ENCODE measurements at places on chromosomes 3 and 15.

- no peak for DNase-seq
Observed at GRCh38 chr3:77025471-77025870, 14.4 kb upstream of the ROBO2 start.

DNA sequence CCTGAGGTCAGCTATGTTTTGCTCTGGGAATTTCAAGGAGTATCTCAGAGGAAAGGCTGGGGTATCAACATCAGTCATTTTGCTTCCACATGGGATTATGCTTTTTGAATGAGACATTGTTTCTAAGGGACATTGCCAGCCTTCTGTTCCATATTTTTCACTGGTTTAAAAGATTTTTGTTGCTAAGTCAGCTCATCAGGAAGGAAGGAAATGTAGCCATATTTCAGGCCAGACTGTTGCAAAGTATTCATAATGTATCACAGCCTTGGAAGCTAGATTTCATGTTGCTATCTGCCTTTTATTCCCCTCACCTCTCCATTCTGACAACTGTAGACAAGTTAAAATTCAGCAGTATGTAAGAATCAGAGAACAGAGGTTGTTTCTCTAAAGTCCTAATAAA is 61.0 kb upstream of the CHRM5 start:
- no peak for DNase-seq

GRCh38 chr3:177228601-177229190 is 31.4 kb upstream of the TBL1XR1 start:
- no peak for DNase-seq

GRCh38 chr15:91061997-91062396 is 38.1 kb upstream of the SV2B start:
- no peak for DNase-seq

- DNase-seq: no peak
Observed at GRCh38 chr3:173988909-173989308, 591.4 kb downstream of the NLGN1 start.

DNA sequence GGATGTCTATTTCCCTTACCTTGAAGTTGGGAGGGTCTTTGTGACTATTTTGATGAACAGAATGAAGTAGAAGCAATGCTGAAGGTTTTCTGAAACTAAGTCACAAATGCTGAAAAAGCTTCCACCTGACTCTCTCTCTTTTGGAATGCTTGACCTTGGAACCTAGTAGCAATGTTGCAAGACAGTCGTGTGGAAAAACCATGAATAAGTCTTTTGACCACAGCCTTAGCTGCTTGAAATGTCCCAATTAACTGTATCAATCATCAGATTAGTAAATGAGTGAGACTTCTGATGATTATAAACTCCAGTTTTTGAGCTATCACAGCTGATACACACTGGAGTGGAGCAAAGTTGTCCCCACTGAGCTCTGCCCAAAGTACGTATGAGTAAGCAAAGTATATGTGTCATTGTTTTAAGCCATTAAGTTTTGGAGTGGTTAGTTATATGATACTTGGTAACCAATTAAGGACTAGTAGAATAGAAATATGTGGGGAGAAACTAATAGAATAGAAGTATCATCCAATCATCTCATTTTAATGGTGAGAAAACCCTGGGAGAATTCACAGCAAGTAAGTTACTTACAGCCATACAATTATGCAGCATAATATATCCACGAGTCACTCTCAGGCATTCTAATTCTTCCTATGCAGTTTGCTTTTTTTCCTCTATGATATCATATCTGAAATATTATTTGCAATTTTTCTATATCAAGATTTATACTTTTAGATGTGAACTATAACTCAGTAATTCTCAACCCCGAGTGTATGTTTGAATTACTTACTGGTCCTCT is 1010.6 kb downstream of the ROBO2 start:
- DNase-seq: no peak

DNA sequence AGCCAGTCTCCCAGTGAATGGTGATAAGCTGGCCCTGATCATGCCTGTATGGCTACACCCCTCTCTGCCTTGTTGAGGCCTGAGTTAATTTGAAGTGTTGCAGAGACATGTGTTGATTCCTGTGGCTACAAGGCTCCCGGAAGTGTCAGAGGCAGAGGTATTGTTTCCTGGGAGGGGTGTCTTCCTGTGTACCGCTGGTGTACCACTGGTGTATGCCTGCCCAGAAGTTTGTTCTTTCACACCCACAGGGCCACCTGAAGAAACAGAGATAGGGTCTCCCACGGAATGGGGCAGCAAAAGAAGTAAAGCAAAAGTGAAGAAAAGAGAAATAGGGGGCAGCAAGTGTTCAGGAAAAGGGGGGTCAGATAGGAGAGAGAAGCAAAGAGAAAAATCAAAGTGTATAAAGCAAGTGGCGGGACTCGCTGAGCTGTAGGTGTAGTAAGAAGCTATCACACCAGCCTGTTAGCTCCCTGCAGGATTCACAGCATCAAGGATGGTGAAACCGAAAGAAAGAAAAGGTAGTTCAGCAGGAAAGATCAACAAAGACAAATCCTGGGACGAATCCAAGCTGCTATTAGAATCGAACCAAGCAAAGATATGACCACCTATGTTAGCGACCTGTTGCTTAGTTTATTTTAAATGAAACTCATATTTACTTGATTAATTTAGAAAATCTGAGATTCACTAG is 36.6 kb upstream of the CD47 start:
- DNase-seq: peak; percentile 67

DNA sequence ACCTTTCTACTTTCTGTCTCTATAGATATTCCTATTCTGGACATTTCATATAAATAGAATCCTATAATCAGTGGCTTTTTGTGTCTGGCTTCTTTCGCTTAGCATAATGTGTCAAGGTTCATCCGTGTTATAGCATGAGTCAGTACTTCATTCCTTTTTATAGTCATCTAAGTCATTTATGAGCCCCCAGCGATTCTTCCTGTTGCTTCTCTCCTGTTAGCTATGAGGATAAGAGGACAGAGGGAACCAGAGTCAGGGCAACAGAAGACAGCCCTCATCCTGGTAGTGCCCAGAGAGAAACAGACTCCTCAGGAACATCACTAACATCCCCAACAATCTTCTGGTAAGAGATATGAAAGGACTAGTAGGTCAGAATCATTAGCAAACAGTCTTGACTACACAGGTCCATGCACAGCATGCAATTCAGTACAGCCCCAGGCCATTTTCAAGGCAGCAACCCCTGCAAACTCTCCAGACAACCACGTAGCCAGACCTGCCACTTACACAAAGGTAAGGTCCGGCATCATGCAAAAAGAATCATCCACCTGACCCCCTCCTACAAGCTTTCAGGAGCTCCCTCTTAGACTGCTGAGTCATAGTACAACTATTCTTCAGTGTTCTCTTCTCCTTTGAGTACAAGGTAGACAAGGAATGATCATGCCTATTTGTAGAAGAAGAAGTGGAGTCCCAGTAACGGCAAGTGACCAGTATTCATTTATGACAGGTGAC is 91.5 kb downstream of the MYLK start:
- DNase-seq: no peak

- DNase-seq: no peak
Observed at GRCh38 chr3:64355401-64355807, 130.1 kb upstream of the PRICKLE2 start.

DNA sequence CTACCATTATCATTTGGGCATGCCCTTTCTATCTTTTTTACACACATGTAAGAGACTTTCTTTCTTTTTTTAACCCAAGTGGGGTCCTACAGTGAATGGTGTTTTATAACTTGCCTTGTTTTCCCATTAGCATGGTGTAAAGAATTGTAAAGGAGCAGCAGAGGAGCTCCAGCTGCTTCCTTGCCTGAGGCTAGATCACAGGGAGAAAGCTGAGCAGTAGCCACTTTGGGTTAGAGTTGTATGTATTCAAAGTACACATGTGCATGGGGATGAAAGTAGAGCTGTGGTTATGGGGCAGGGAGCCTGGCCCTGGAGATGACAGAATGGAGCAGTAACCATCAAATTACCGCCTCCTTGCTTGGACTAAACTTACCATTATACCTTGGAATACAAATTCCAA is 231.1 kb upstream of the PDZRN3 start:
- no peak for DNase-seq

DNA sequence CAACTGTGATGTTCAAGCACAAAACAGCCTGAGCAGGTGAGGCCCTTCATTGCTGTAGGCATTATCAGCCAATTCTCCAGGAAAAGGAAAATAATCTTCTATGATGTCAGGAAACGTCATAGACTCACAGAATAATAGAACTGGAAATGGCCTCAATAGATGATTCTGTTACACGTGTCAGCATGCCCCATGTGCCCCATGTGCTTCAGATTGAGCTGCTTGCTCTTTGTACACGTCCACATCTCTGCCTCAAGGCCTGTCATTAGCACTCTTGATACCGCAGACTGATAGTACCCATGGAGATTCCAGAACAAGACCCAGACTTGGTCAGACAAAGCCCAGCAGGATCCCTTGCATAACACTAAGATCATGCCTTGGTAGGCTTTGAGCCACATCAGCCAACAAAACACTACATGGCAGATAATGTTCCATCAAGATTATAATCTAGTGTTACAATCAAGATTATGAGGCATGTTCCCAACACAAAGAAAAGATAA is 95.9 kb downstream of the MEIS2 start:
- no peak for DNase-seq

DNA sequence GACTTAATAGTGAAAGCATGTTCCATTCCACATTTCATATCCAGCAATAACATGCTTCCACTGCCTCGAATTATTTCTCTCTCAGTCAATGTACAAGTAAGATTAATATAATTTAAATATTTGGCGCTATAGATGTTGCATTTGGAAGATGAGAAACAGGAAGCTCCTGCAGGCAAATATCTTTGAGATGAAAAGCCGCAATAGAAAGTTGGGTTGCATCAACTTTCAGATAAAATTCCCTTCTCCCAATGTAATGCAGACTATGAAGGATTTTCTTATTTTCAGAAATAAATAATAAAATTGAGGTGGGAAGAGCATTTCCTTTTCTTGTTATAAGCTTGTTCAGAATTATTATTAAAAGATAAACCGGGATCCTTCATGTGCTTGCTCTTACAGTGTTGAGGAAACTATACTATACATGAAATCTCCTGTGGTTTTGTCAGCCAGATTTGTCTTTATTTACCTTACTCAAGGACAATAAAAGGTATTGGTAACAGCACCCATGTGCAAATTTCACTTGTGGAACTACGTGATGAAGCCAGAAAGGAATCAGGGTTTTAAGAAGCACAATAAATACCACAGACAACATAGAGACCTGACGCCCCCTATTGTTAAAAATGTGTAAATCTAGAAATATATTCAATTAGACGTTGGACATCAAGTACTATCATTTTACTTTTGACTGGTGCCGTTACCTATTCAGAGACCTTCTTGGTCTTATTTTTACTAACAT is 307.0 kb downstream of the ARPP21 start:
- DNase-seq: no peak

- no peak for DNase-seq
Observed at GRCh38 chr15:56017920-56018319, 24.5 kb upstream of the NEDD4 start.

GRCh38 chr3:151553888-151554287 is 93.0 kb upstream of the IGSF10 start:
- DNase-seq: no peak

GRCh38 chr3:153373606-153374005 is 211.6 kb downstream of the RAP2B start:
- no peak for DNase-seq

DNA sequence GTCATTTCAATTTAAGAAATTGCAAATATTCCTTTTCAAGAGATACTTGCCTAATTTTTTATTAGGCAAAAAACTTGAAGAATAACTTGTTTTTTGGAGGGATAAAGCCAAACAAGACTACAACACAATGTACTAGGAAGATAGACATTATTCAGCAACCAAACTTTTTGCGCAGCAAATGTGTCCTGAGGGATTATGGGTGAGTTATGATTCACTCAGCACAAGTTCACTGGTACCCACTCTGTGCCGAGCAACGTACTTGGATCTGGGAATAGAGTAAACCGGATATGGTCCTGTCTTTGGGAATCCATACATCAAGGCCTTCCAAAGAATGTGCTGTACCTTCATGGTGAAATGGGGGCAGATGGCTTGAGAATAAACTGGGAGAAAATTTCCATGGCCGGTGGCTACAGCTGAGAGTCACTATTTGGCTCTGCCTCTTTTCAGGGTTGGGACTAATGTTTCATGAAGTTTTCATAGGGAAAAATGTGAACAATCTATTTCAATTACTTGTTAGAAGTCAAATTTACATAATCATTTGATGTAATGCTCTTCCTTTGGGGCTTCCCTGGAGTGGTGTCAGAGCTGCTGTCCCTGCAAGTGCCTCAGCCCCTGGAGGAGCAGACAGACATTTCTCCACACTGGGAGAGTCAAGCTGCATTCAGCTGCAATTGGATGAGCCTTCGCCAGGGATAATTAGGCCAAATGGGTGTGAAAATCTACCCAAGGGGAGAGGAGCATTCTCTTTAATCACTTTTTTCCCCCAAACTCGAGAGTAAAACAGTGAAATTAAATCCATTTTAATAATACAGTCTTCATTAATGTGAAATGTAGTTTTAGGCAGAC is 315.2 kb downstream of the CLSTN2 start:
- no peak for DNase-seq

GRCh38 chr3:11245827-11246662 is 26.2 kb upstream of the ATG7 start:
- DNase-seq: no peak

GRCh38 chr3:166060789-166061479 is 223.7 kb upstream of the BCHE start:
- DNase-seq: no peak

All from activated CD4-positive, alpha-beta T cell treated with anti-CD3 and anti-CD28 coated beads for 4 hours (primary cell).